M059J (cell line): ENCODE measurements at places on chromosomes 6 and 20.

DNA sequence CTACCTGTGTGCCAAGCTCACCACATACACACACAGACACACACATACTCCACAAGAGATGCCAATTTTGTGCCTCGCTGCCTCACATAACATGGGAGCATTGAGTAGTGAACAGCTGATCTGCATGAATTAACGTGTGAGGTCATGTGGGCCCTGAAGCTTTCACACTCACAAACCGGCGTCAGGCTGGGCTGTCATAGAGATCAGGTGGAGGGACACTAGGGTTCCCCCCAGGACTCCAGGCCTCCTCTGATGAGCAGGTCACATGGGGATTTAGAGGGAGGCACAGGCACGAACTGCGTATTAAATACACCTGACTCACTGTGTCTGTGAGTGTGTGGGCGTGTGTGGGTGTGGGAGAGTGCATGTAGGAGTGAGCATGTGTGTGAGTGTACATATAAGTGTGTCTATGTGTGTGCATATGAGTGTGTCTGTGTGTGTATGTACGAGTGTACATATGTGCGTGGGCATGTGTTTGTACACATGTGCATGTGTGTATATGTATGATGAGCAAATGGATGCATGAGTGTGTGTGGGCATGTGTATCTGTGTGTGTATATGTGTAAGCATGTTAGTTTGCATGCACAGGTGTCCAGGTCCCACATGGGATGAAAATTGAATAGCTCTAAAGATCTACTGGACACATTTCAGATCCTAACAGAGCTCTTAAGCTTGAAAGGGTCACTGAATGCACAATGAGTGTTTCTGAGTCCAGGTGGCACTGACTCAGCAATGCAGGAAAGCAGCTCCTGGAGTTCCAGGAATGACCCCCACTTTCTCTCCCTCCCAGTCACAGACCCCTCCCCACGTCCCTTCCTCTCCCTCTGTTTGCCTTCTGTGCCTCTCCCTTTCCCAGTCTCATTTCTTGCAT lies 336.6 kb downstream of the PREX1 start:
- no peak for DNase-seq

- no peak for DNase-seq
Measured at GRCh38 chr6:23655525-23655924, 470.5 kb upstream of the NRSN1 start.

GRCh38 chr6:27541933-27542297 lies 69.0 kb upstream of the ZNF184 start:
- DNase-seq, result no peak

- peak; percentile 40 for DNase-seq
Measured at GRCh38 chr20:1866834-1867233, 28.4 kb upstream of the SIRPA start.

DNA sequence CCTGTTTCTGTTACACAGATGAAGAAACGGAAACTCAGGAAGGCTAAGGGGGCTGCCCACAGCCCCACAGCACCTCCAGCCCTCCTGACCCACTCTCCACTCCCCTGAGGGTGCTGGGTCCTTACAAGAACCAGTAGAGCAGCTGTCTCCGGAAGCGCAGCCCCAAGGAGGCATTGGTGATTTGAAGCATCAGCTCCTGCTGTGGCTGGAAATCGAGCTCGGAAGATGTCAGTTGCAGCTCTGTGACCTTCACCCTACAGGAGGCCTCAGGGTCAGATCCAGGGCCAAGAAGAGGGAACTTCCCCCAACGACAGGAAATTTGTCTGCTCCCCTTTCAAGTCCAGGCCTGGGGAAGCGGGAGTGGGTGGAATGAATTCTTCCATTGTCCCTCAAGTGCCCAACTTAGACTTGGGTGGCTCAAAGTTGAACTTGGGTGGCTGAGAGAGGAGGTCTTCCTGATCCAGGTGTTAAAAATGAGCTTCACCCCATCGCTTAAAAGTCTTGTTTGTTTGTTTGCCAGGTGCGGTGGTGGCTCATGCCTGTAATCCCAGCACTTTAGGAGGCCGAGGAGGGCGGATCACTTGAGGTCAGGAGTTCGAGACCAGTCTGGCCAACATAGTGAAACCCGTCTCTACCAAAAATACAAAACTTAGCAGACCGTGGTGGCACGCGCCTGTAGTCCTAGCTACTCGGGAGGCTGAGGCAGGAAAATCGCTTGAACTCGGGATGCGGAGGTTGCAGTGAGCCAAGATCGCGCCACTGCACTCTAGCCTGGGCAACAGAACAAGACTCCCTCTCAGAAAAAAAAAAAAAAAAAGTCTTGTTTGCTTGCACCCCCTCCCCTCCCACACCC lies 1.9 kb downstream of the PLTP start:
- DNase-seq, result no peak

DNA sequence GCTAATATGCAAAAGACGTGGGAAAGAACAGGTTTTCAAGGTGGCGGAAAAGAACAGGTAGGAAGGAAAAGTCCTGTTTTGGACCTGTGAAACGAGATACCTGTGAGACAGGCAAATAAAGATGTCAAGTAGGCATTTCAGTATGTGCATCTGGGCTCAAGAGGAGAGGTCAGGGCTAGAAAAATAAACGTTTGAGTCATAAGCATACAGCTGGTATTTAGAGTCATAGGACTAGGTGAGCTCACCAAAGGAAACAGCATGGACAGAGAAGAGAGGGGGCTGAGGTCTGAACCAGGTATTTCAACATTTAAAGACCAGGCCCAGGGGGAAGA lies 14.9 kb downstream of the MTFR2 start:
- peak; percentile 64 for DNase-seq

GRCh38 chr20:17657898-17658647 lies 24.0 kb downstream of the RRBP1 start:
- no peak for DNase-seq

- no peak for DNase-seq
Measured at GRCh38 chr6:39490108-39490507, 167.6 kb upstream of the KCNK16 start.

DNA sequence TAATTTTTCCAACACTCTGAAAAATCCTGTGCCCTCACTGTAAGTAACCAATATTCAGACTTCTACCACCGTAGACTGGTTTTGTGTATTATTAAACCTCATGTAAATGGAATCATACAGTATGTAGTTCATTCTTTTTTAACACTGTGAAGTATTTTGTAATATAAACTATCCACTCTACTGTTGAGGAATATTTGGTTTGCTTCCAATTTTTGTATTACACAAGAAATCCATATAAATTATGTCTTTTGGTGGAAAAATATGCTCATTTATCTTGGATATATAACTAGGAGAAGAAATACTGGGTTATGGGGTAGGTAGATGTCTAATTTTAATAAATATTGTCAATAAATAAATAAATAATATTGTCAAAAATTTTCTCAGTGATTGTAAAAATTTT lies 116.8 kb downstream of the CHD6 start:
- DNase-seq, result no peak

DNA sequence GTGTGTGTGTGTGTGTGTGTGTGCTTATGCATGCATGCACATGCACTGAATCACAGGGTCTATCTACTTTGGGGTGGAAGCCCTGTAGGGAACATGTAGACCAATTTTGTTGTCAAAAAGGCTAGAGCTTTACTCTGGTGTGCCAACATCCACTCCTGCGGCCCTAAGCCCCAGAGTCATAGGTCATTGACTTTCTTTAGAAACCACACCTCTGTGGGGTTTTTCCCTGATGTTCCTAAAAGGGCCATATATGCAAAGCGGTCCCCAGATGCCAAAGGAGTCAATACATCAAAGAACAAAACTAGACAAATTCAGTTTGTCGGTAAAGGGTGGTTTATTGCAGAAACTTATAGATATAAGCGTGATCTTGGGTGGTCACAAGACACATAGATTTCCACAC lies 29.8 kb upstream of the SLC2A12 start:
- DNase-seq, result no peak

DNA sequence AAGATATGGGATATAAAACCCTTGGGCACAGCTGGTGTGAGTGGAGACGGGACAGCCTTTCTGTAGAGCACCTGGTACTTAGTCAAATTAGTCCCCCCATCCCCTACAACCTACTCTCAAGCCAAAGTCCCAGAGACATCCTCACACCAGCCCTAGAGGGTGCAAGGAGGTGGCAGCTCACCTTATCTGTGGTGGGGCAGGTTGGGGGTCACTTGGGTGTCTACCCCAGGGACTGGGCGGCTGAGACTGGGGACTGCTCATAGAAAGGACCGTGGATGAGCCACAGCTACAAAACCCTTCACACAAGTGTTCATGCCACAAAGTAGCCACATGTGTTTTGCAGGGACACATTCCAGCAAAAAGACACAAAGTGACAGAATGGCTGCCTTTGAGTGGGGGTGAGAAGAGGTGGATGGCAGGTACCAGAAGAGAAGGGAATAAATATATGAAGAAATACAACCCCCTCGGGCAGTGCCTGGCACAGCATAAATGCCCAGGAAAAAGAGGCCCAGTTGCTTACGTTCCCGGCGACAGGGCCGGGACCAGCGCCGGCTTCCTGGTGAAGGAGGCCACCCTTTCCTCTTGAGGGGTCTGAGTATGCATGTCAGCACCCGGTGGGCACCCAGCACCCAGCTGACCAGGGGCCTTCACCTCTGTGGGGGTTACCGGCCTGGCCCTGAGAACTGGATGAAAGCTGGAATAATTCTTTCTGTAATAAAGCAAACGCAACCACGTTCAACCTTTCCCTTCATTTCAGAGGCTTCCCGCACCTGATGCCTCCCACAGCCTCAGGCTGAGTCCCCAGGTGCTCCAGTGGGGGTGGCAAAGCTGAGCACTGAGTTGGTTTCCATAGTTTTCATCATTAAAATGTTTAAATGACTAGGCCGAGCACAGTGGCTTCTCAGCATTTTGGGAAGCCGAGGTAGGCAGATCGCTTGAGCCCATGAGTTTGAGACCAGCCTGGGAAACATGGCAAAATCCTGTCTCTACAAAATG lies 14.4 kb upstream of the CEBPB start:
- no peak for DNase-seq

- no peak for DNase-seq
Measured at GRCh38 chr20:10067321-10067720, 32.5 kb downstream of the ANKEF1 start.

GRCh38 chr6:88490908-88491264 lies 324.7 kb upstream of the CNR1 start:
- peak; percentile 58 for DNase-seq

GRCh38 chr20:33835615-33836172 lies 24.5 kb downstream of the CHMP4B start:
- DNase-seq, result no peak

DNA sequence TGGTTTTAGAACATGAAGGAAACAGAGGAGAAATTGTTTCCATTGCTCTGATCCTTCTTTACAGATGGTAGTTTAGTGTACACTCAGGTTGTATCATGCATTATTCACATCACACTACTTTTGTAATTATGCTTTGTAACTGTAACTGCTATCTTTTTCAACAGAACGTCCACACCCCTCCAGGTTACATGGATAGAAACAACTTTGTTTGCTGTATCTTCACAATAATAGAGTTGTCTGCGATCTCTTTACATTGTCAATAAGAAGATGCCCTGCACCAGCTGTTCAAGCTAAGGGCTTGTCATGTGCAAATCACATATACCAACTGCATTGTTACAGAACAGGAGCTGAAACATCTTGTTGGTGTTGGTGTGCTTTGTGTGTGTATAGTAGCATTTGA lies 67.9 kb upstream of the MAP7 start:
- no peak for DNase-seq

DNA sequence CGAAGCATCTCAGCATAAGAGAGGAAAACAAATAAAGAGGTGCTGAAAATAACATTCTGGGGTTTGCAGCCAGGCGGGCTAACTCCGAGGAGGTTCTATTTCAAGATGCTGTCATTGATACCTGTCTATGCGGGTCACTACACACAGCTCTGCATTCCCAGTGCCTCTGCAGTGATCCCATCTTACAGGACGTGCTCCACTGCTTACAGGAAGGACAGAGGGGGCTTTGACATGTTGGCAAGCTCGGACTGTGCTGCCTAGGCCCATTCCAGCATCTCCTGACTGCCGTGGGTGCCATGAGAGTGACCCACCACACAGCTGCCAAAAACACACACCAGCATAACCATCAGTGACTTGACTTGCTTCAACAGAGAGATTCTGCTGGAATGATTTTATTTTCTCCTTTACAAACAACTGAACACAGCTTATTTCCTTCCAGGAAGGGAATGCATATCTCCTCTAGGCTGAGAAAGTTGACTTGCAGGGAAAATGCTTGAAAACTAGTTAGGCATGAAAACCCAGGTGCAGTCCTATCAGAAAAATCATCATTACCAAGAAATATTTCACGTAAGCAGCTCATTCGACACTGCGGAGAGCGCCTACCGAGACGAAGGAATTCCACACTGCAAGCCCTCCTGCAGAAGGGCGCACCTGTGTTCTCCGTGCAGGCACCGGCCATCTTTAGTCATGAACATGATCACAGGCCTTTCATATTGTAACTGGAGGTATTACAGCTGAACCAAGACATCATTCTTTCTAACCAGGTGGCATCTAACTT lies 62.5 kb downstream of the RAMACL start:
- DNase-seq, result no peak

DNA sequence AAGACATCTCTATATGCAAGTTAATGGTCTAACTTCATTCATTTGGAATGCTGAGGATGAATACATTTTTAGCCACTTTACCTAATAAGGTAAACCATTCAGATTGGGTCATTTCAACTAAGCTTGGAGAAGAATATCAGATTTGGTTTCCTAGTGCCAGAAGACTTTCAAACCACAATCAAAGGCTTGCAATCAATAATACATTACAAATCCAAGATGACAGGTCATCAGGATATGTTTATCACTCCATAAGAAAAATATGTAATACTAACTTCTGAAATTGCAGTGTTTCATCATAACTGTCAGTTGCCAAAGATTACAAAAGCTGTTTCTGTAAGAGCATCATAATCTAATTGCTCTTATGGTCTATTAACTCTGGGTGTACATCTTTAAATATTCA lies 654.0 kb downstream of the COL12A1 start:
- no peak for DNase-seq

- DNase-seq, result no peak
Measured at GRCh38 chr20:58709703-58710039, 17.1 kb downstream of the NPEPL1 start.

- peak; percentile 71 for DNase-seq
Measured at GRCh38 chr20:53866794-53867740, 203.3 kb downstream of the BCAS1 start.

GRCh38 chr6:12371151-12371550 lies 81.0 kb downstream of the EDN1 start:
- DNase-seq, result peak; percentile 15

GRCh38 chr20:19976595-19977372 lies 40.4 kb upstream of the NAA20 start:
- peak; percentile 97 for DNase-seq

DNA sequence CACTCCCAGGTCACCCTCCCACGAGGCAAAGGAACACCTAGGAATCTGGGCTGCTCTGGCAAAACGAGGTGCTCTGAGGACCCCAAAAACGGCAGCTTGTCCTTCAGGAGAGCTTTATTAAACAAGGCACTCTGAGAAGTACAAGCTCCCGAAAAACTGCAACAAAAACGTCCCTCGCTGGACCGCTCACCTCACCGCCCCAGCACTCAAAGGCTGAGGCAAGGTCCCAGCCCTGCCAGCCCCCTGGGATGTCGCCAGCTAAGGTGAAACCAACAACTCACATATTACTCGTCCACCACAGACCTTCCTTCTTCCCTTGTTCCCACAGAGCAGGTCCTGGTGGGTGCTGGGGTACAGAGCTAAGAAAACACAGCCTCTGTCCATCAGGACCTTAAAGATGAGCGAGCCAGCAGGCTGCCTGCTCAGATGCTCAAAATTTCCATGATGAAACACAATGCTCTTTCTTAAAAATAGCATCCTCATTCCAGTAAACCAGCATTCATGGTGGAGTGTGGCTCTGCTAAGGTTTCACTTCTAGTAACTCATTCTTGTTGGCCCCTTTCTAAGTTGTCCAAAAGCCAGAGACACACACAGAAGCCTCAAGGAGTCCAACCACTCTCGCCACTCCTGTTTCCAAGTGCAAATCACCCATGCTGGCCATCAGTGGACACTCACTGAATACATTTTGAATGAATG lies 35.9 kb downstream of the ATP9A start:
- DNase-seq, result peak; percentile 38
